ENCODE measurements at places on chromosomes 16 and 17.

GRCh38 chr17:8209907-8210760, at the start of gene AURKB:
Gene AURKB (minus strand): TSS chr17:8210575. CDS start chr17:8210224, 351 bp downstream.
- peak; percentile 96 for DNase-seq

GRCh38 chr17:75153780-75154194, 525 bp downstream of the JPT1 start:
- no peak for DNase-seq

DNA sequence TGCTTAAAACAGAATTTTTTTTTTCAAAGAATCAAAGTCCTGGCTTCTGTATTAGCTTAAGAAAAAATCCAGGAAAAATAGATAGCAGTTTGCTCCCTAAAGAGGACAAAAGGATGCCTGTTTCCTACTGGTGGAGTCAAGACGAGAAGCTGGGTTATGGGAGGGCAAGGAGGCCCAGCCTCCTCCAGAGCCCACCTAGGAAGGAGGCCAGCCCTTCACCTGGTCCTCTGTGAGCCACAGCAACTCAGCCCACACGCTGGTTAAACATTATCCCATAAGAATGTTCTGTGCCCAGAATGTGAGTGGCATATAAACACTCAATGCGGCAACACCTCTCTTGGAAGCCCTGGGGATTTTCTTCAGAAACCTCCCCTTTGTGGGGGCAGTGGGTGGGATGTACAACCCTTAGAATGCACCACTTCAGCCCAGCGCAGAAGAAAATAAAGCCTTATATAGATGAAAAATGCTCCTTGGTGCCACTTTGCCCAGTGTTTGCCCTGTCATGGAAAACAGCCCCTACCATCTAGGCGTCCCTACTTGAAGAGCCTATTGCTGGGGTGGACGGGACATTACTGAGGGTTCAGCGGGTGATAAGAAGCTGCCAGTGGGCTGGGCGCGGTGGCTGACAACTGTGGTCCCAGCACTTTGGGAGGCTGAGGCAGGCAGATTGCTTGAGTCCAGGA, 48.0 kb downstream of the TEKT5 start:
- no peak for DNase-seq

DNA sequence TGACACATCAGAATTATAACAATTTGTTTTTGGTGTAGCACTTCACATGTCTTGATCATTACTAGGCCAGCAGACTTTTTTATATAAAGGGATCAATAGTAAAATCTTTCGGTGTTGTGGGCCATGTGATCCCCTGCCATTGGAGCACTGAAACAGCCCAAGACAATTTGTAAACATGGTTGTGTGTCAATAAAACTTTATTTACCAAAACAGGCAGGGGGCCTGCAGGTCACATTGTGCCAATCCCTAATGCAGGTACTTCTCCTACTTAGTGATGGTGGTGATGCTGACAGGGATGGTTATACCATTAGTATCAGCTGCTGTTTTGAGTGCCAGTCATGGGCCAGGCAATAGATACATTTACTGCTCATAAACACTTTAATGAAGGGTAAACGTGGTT, 319.9 kb downstream of the SNX29 start:
- DNase-seq: no peak

DNA sequence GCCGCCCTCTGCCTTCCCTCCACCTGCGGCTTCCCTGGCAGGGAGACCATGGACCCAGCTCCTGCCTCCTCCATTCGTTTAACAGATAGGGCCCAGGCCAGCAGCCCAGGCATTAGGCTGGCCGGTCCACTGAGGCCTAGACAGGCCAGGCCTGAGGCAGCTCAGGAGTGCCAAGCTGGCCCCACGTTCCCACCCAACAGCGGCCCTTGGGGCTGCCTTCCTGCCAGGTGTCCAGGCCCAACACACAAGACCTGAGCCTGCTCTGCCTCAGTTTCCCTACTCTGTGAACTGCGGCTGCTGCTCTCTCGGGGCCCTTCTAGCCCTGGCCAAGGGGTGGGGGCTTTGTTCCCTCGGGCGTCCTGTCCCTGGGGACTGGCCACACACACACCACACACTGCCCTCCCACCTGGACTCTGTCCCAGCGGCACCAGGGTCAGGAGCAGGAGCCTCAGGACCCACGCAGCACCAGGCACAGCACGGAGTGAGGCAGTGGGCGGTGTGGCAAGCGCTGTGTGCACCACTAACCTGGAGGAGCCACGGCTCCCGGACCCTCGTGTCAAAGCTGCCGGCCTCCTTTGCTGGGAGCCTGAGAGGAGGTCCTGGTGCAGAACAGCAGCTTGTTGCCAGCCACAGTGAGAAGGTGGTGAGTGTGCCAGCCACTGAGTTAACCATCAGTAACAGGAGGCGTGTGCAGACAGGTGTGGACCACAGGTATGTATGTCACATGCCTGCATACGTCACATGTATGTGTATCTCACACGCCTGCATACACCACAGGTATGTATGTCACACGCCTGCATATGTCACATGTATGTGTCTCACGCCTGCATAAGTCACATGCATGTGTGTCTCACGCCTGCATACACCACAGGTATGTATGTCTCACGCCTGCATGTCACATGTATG, 14.6 kb upstream of the CDH15 start:
- DNase-seq: no peak

Data from AG08396 (cell line).